ENCODE measurements at places on chromosomes 13 and 19. TPM values are rescaled to one million over a fixed set of nuclear protein-coding genes. Genes with fewer than 3 reads are reported as not detected.

Gene ANGPTL8
- total RNA-seq, result not detected

Gene FFAR1
- total RNA-seq, result not detected

Gene SOHLH2
- total RNA-seq, result 2.8 TPM

Gene IRS2
- total RNA-seq, result 46.7 TPM

Gene APOC4
- not detected for total RNA-seq

Gene DLL3
- 2.6 TPM for total RNA-seq

Gene GGN
- total RNA-seq, result 1.3 TPM

DNA sequence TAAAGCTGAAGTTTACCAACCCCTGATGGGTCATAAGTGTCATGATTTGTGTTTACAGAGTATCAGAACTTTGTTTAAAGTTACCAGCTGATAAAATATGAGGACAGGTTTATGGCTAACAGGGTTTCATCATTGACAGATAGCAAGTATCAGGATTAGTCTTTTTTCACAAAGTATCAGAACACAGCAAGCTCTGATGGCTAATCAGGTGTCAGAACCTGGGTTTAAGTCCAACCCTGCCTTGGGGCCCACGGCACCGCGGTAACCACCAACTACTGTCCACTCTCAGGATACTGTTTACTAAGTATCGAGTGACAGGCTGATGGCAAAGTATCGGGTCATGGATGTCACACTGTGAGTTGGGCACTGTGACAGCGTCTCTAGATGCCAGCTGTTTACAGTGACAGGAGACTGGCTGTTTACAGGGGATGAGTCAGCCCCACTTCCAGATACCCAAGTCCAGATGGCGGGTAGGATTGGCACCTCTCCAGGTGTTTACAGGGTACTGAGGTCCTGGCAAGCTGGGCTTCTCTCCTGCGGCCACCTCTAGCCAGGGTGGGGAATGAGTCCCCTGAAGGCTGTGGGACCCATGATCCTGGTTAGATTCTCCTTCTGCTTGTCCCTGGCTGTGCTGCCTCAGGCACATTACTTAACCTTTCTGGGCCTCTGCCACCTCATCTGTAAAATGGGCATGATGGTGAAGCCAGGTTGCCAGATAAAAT is 21.8 kb downstream of the ARRDC2 start:
- DNase-seq, result peak; percentile 38

GRCh38 chr19:41621226-41621625 is 5.6 kb downstream of the CEACAM4 start:
- no peak for DNase-seq

GRCh38 chr13:99041788-99042187 is 63.9 kb upstream of the DOCK9 start:
- no peak for DNase-seq

- no peak for DNase-seq
Measured at GRCh38 chr13:98500963-98501421, 75.9 kb downstream of the STK24 start.

DNA sequence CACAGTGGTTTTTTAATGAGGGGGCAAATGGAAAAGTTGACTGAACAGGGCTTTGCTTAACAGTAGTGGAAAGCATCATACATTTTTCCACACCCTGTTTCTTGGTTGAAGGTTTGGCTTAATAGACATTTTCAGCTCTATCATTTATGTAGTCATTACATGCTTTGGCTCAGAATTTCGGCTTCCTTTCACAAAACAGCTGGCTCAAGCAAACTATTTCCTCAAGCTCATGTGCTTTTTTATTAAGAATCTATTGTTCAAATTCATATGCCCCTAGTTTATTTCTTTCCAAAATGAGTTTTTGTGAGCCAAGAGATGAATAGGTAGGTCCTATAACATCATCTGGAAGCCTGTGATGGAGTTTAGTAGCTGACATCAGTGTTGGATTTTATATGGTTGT is 113.8 kb downstream of the SLITRK6 start:
- no peak for DNase-seq

GRCh38 chr13:104577071-104577815 is 1511.0 kb upstream of the SLC10A2 start:
- DNase-seq, result no peak

DNA sequence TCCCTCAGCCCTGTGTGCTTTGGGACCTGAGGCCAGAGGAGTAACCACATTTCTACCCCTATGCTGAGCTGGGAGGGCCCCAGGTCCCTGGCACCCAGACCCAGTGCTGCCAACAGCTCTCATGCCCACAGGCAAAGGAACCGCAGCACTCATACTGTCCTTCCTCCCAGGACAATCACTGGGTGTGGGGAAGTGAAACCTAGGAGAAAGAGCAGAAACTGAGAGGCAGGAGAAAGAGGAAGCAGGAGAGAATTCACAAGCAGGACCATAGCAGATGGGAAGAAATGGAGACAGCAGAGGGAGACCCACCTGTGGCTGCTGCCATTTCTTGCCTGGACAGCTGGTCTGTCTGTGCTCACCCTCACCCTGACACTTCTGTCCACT is 18.9 kb downstream of the CCDC97 start:
- DNase-seq, result no peak

DNA sequence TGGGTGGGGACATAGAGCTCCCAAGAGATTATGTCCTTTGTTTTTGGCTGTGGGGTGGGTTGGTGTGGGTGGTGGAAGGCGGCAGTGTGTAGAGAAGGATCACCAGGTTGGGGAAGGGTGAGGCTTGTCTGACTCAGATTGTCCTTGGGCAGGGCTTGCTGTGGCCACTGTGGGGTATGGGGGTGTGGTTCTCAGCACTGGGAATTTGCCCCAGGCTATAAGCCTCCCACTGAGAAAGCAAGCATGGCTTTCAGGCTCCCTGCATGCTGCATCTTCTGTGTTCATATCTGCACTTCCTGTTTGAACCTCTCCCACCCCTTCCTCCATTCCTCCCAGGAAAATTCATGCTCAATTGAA is 34.9 kb downstream of the DNAJC15 start:
- DNase-seq, result peak; percentile 65

DNA sequence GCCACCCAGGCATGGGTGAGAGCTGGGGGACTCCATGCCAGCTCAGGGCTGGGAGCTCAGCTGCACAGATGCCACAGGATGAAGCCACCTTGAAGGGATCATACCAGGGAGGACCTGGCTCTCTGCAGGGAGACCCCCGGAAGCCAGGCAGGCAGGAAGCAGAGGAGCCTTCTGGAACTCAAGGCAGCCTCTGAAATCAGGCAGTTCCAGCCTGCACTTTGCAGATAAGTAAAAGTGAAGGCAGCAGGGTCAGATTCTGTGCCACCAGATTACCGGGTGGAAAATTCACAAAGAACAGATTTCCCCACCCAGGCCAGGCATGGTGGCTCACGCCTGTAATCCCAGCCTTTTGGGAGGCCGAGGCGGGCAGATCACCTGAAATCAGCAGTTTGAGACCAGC is 2.5 kb downstream of the TMEM259 start:
- no peak for DNase-seq

DNA sequence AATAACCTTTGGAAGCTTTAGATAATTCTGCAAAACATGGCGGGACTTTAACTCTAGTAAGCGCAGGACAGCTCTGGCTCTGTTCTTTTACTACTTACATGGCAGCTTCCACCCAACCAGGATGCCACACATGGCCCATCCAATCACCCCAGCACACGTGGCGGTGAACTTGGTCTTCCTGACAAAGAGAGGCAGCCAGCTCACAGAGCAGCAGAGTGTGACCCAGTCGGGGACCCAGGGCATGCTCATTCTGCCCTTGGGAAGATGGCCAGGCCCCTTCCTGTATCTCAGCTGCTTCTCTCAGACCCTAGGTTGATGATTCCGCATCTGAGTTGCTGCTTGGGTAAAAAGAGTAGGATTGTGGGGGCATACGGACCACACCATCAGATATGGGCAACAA is 172.1 kb downstream of the USP12 start:
- DNase-seq, result no peak

DNA sequence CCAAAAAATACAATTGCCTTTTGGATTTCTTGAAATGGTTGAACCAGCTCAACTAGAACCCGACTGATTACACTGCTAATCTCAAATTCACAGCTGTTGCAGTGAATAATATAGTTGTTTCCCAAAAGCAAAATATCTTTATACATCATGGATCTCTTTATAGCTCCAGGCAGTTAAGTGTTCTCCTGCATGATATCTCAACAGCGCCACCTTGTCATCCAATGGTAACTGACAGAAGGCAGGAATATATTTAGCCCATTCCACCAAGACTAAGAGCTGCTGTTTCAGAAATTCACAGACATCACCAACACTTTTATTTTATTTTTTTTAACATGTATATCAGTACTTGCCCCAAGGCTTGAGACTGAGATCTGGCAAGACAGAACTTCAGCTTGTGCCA is 1141.0 kb upstream of the PRR20A start:
- DNase-seq, result no peak
